Renal cortical epithelial cell (primary cell): ENCODE measurements at places on chromosomes 13 and 19. TPM values are rescaled to one million over a fixed set of nuclear protein-coding genes. Genes with fewer than 3 reads are reported as not detected.
A peak's percentile ranks its signal among the peaks of the same experiment; 100 is the strongest.

DNA sequence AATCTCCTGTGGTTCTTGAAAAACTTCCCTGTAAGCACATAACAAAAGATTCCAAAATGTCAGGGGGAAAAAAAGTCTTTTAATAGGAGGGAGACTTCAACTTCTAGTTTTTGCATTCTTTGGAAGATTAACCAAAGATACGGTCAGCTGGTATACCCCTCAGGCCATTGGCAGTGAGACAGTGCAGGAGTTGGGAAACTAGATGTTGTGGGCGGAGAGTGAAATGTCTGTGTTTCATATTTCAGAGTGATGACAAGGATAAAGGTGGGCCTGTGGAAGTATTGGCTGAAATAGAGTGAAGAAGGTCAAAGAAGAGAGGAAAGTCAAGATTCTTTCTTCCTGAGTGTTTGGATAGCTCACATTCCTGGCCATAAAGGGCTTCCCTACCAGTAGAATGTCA, 40.8 kb downstream of the CYP2B6 start:
- DNase-seq: no peak

- peak; percentile 78 for DNase-seq
Measured at GRCh38 chr13:40402931-40403431, 263.5 kb downstream of the FOXO1 start.

DNA sequence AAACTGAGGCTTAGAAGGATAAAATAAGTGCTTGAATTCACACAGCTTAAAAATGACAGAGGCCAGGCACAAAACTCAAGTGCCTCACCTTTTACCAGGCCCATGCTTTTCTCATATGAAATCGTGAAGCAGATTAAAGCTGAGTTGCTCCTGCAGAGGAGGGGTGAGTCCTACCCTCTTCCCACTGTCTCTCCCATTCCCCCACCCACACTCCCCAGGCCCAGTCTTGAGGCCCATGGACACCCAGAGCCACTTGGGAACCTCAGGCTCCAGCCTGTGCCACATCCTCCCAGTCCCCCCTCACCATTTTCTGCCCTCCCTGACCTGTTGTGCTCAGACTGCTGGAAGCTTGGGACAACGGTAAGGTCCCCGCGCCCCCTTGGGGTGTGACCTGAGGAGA, 17.5 kb downstream of the ZNF574 start:
- DNase-seq: no peak

- DNase-seq: no peak
Measured at GRCh38 chr13:99267927-99268326, 9.7 kb upstream of the GPR18 start.

- DNase-seq: peak; percentile 84
Measured at GRCh38 chr13:101474419-101474957, 22.0 kb downstream of the ITGBL1 start.

GRCh38 chr13:23160638-23161480, 19.9 kb upstream of the SGCG start:
- peak; percentile 2 for DNase-seq

DNA sequence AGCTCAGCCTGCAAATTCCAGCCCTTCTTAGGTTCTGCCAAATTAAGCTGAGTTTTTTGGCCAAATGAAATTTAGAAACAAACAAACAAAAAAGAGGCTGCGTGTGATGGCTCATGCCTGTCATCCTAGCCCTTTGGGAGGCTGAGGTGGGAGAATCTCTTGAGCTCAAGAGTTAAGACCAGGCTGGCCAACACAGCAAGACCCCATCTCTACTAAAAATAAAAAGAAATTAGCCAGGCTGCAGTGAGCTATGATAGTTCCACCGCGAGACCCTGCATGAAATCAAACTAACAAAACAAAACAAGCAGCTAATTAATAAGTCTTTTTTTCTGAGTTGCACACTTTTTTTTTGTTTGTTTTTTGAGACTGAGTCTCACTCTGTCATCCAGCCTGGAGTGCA, 17.9 kb downstream of the NCAN start:
- no peak for DNase-seq

DNA sequence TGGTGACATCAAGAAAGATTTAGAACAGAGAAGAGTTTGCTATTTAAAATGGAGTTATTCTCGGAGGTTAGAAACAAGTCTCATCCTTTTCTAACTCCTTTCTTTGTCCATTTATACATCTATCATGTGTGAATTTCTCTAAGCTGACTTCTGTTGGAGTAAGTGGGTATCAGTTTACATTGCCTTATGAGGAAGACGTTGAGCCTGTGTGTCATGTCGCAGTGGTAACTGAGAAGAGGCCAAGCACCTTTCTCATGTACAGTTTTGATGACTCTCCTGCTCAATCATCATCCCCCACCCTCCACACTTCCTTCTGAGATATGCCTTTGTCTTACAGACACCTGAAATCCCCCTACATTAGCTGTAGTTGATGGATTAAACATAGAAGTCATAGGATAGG, 624.8 kb downstream of the LIG4 start:
- DNase-seq: no peak

- no peak for DNase-seq
Measured at GRCh38 chr13:28755546-28755870, 36.7 kb upstream of the SLC46A3 start.

DNA sequence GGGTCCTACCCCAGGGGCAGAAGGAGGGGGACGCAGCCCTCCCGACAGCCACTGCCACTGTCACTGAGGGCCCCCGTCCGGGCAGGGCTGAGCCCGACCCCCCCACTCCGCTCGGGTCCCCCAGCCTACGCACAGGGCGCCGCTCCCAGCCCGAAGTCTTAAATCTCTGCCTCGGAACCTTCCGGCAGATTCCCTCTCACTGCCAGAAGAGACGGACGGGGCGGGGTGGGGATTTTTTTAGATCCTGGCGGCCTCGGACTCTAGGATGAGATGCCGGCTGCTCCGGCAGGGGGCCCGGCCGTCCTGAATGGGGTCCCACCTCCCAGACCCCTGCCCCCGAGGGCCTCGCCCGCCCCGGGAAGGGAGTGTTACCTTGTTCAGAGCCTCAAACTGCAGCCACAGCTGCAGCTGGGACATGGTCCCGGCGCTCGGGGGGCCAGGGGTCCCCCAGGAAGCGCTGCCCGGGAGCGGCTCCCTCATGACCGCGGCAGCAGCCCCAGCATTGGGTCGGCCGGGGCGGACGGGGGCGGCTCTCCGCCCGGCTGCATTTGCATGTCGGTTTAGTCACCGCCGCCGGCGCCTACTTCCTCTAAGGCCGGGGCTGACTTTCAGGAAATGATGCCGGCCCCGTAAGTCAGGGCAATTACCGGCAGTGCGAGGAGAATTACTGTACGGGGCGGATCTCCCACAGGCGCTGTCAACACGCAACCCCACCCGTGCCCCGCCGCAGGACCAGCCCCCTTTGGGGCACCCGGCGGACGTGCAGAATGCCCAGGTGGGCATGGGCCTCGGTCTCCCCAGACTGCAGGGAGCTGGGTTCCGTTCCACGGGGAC, 28.1 kb downstream of the GPX4 start:
- peak; percentile 68 for DNase-seq

DNA sequence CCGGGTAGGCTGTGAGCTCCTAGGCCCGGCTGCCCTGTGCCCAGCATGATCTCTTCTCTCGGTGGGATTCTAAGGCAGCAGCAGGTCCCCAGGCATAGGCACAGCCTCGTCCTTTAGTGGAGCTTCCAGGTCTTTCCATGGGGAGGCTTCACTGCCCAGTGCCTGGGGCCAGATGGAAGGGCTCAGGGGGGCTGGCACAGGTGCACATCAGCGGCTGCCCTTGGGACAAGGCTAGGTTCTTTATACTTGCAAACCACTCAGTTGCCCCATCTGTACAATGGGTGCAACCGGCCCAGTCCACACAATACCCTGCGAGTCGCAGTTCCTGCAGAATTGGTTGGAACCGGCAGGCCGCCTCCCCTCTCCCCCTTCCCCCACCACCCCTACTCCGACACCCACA, 14.2 kb downstream of the KCTD15 start:
- DNase-seq: no peak

DNA sequence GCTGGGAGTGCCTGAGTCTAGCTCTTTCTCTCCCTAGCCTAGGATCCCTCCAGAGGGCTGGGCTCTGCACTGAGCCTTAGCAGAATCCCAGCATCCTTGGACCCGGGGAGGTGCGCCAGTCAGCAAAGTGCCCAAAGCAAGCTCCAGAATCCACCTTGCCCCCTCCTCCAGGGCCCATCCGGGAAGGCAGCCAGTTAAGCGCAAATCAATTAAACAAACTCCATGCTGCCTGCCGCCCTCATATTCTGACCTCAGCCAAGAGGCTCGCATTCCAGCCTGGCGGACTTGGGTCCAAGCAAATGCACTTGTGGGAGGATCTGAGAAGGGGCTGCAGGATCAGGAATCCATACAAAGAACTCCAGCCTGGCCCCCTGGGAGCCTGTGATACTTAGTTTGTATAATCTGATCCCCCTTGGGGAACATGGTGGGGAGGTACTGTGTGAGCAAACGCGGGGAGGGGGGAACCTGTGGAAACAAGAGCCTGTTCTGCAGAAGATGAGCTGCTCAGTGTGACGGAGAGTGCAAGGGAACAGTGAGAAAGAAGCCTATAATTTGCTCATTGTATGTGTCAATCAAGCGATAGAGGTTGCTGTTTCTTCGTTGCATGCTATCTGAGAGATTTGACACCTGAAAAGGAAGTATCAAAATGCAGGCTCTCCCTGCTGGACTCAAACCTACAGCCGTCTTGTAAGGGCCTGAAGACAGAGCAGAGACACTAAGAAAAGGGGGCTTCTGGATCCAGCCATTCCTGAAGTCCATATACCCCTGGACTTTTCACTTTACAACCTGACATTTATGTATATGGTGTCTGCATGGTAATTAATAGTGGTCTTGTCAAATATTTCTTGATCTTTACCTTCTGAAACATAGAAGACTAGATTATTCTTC, 29.4 kb downstream of the ZNRF4 start:
- DNase-seq: no peak

DNA sequence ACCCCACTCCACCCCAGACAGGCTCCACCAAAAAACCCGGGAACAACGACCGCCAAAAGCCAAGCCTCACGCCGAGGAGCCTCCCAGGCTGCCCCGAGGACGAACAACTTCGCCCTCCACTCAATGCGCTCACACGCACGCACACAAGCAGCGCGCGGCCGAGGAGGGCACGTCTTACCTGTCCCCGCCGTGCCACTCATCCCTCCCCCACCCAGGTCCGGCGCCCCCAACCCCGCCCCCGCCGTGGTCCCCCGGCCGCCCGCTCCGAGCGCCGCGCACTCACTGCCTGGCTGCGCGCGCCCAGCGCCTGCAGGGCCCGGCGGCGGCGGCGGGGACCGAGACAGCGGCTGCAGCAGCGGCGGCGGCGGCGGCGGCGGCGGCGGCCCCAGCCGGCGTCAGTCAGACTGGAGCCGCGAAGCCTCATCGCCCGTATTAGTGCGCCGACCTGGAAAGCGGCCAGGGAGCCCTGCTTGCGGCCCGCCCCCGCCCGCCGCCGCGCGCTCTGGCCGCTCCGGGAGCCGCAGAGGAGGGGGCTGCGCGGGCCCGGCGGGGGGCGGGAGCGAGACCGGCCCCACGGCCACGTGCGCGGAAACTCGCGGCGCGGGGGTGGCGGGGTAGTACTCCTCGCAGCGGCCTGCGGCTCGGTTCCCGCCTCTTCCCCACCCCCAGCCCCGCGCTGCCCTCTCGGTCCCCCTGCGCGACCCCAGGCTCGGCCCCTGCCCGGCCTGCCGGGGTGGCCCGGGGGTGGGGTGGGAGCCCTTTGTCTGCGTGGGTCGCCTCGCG, at the start of gene SMAD9:
Gene SMAD9 (minus strand): TSS at position 406 of the 783 bp plus-strand sequence. CDS start 40,549 bp downstream, outside the sequence.
- no peak for DNase-seq

- DNase-seq: no peak
Measured at GRCh38 chr19:49355909-49356353, 6.3 kb downstream of the TEAD2 start.

DNA sequence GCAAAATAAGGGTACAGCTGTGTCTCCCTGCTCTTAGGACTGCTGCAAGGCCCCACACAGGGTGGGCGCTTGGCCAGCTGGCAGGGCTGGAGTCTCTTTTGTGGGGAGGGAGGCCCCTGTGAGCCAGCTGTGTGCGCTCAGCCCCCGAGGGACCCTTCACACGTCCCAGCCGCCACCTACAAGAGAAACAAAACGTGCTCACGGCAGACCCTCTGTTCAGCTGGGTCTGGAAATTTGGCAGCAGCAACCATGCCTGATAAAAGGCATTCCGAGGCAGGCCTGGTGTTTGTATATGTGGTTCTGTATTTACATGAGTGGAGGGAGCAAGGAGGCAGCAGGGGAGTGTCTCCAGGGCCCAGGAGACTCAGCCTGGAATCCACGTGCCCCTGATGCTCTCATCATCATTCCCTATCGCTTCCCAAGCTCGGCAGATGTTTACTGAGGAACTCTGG, 49.7 kb downstream of the CRTC1 start:
- DNase-seq: no peak

DNA sequence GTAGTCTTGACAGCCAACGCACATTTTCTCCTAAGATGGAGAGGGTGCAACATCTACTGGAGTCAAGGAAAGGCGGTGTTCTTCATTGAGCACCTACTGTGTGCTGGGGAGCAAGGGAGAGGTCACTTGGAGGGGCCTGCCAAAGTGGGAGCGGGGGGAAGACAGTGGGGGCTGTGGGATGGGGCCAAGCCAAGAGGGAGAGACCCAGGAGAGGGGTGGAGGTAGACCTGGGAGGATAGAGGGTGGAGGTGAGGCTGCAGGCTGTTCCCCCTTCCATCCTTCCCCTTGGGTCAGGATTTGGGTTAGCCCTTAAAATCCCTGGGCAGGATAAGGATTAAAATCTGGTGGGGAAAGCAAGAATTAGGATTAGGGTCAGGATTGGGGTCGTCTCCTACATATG, 1.7 kb upstream of the PLPP2 start:
- DNase-seq: no peak

GRCh38 chr13:84661718-84662117, 779.4 kb upstream of the SLITRK1 start:
- DNase-seq: no peak

- peak; percentile 93 for DNase-seq
Measured at GRCh38 chr19:42217520-42218437, at the start of gene DEDD2. DEDD2 (minus strand) TSS chr19:42217677; CDS start chr19:42217007, 670 bp downstream.

- DNase-seq: no peak
Measured at GRCh38 chr19:29704562-29705558, 10.2 kb downstream of the C19orf12 start.

GRCh38 chr19:661427-662196, 1.4 kb downstream of the RNF126 start:
- no peak for DNase-seq

- peak; percentile 69 for DNase-seq
Measured at GRCh38 chr19:37468961-37469777, at the start of gene ZNF570. ZNF570 (plus strand) TSS chr19:37469356; CDS start chr19:37470355, 999 bp downstream.

The ZNF844 gene
- 3.1 and 11.7 TPM in 2 replicates for total RNA-seq

The ZSCAN1 gene
- not detected in 2 replicates for total RNA-seq

The NPAS1 gene
- total RNA-seq: 0.52 and 0.55 TPM in 2 replicates

The CYP4F8 gene
- total RNA-seq: not detected in 2 replicates

The CGB2 gene
- total RNA-seq: 1.0 TPM in 1 of 2 replicates, not detected in the other

The HIPK4 gene
- total RNA-seq: not detected in 2 replicates

The HSPB6 gene
- total RNA-seq: 0.52 and 0.65 TPM in 2 replicates

The ZNF549 gene
- total RNA-seq: 7.5 and 9.2 TPM in 2 replicates

The SHD gene
- total RNA-seq: not detected in 2 replicates
